ENCODE measurements at places on chromosomes 5 and 9. TPM values are rescaled to one million over a fixed set of nuclear protein-coding genes. Genes with fewer than 3 reads are reported as not detected.

ADAMTS19 gene
- total RNA-seq = 5.3 TPM

GRCh38 chr5:44871401-44871800 is 62.7 kb downstream of the MRPS30 start:
- ATAC-seq = no peak

DNA sequence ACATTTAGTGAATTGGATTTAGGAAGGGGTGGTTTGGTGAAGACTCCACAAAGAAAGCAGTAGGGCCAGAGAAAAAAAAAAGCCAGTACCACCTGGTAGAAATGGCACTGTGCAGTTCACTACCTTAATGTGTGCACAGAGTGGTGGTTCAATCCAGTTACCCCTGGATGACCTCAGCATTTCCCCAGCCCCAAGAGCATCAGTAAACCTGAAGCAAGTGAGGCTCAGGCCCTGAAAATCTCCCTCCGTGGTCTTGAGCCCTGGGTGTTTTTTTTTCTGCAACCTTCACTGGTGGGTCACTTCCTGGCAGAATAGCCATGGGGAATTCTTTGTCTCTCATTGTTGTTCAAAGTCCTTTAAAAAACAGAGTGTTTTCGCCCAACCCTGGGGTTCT is 202.9 kb downstream of the GADD45G start:
- peak; percentile 14 for ATAC-seq

DNA sequence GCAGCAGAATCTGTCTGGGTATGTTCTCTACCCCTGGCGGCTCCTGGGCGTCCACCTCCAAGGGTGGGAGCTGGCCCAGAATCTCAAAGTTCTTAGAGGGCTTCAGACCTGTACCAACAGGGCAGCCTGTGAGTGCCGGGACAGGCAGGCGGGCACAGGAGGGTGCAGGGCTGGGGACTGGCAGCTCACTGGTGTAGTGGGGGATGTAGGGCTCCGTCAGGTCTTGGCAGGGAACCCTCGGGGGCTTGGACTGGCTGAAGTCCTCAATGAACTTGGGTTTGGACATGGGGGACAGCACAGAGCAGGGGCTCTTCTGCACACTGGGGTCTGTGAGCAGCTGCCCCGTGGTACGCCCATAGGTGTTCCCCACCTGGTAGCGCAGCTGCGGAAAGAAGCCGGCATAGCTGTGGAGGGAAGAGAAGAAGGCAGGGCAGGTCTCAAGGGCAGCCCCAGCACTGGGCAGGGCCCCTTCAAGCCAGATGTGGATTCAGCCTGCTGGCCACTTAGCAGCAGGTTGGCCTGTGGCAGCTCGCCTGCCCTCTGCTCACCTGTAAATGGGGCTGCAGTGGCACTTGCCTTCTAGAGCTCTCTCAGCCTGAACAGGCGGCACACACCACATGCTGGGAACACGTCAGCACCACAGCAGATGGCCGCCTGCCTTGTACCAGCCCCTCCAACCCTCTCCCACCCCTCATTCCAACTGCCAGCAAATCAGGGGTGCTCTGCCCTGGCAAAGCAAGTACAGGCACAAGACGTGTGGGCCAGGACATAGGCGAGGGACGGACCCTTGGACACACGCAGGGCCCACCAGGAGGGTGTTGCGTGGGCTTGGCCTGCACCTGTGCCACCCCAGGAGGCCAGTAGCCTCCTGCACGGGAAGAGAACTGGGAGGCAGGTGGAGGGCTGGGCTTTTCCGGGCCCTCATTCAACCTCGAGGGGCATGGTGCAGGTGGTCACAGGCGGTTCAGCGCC is 4.6 kb downstream of the TUBB4B start:
- no peak for ATAC-seq

Measured in motor neuron (in vitro differentiated cells).